ENCODE measurements at places on chromosomes 7 and 10.

DNA sequence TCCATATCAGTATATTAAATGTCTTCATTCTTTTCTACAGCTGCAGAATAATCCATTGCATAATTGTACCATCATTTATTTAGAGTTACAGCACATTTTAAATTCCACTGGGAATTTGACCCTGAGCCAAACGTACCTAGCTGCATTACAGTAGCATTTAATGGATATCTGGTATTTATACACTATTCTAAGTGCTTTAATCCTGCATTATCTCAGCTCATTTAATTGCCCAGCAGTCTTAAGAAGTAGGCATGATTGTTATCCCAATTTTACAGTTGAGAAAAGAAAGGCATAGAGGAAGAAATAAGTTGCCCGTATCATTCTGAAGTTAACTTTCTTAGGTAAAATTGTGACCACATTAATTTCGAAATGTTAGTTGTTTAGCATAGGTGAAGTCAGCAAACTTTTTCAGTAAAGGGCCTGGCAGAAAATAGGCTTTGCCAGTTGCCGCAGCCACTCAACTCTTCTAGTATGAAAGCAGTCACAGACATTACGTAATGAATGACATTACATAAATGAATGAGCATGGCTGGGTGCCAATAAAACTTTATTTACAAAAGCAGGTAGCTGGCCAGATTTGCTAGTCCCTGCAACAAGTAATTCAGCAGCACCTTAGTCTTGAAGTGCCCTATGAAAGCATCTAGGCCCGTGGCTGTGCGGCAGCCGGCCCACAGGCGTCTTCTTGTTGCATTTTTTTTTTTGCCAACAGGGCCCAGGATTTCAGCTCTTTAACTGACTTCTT, 30.0 kb downstream of the GUSB start:
- DNase-seq = no peak

- peak; percentile 55 for DNase-seq
Measured at GRCh38 chr7:129824291-129825208, 128.2 kb downstream of the UBE2H start.

DNA sequence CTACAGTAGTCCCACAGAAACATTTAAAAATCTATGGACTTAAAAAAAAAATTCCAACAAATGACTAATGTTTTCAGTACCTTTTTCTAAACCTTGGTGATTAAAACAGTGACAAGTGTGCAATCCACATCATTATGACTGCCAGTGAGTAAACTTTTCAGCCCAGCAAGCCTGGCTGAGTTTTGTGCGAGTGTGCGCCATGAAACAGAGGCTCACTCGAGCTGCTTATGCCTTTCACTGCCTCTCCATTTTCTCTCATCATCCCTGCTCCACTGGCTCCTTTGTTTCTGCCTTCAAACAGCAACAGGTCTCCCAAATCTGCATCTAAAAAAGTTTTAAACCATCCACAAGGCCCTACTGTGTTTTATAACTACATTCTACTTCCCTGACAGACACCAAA, 105.8 kb downstream of the USP6NL start:
- no peak for DNase-seq

DNA sequence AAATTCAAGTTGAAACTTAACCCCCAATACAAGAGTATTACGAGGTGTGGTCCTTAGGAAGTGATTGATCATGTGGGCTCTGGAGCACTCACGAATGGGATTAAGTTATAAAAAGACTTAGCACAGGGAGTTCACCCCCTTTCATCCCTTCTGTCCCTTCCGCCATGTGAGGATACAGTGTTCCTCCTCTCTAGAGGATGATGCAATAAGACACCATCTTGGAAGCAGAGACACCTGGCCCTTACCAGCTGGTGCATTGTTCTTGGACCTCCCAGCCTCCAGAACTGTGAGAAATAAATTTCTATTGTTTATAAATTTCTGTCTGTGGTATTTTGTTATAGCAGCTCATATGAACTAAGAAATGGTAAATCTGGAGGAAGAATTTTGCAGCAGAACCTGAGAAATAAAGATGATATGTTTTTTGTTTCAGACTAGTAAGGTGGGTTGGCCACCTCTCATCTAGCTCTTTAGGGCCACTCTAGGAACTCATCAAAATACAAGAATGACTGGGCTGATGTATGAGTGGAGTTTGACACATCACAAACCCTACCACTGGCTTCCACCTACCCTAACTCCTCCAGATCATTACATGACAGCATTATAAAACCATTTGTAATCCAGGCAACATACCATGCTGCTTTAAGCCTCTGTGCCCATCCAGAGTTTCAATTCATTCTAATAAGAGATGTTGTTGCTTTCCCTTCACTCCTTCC, 22.4 kb downstream of the SLC26A5 start:
- no peak for DNase-seq

- no peak for DNase-seq
Measured at GRCh38 chr7:139340808-139341057, 404 bp upstream of the FMC1 start.

GRCh38 chr10:24353319-24353718, 144.4 kb downstream of the KIAA1217 start:
- no peak for DNase-seq

GRCh38 chr10:122642726-122643605, 56.7 kb downstream of the C10orf120 start:
- no peak for DNase-seq

GRCh38 chr7:159145490-159145855, 806 bp upstream of the VIPR2 start:
- DNase-seq = no peak

DNA sequence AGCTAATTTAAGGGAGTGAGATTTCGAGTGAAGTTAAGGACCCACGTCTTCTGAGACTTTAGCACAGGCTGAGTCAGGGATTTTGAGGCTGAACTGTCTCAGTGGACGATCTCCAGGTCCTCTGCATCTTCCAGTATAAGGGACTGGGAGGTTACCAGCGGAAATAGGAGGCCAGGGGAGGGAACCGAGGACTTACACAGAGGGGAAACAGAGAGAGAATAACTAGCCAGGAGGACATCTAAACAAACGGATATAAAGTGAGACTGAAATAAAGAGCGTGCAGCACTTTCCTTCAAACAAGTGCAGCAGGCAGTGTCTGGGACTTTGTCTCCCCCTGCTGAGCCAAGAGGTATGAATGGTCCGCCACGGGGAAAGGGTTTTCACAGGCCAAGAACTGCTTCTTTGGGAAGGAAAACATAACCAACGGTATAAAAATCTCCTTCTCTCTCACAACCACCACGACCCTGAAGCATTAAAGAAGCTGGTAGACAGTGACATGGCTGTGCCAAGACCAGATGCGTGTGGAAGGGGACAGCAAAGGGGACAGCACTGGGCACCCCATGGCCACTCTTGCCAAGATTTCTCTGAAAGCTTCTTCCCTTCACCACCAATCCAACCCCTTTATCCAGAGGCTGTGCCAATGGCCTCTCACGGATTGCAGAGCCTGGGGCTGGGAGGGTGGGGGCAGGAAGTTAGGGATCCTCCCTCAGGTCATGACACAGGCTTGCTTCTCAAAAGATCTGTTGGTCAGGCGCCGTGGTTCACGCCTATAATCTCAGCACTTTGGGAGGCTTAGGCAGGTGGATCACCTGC, 72.0 kb downstream of the SLC37A3 start:
- DNase-seq = peak; percentile 25

DNA sequence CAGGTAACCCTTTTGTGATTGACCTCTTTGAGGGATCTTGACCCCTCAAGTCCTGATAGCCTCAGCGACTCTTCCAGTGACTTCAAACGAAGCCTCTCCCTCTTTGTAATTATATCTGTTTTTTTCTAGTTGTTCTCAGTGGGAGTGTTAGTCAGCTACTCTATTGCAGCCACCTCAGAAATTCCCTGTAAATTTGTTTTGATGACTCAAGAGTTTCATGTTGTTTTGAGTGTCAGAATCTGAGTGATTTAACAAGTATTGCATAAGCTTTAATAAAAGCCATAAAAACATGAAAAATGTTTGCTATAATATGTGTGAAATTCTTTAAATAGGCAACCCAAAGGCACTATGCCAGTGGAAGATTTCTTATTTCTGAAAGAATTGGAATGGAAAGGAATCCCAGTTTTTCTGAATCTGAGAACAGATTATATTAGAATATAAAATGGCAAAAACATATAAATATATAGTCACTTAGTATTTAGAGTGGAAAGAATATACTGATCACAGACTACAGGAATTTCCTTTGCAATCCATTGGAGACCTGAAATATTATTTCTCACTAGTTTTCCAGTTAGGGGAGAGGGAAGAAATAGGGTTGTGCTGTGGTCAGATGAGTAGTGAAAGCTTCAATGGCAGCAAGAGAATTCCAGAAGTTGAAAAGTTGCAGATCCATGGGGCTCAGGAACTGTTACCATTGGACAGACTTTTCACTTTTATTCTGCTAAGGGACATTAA, 94.4 kb upstream of the SEMA3C start:
- DNase-seq = no peak

DNA sequence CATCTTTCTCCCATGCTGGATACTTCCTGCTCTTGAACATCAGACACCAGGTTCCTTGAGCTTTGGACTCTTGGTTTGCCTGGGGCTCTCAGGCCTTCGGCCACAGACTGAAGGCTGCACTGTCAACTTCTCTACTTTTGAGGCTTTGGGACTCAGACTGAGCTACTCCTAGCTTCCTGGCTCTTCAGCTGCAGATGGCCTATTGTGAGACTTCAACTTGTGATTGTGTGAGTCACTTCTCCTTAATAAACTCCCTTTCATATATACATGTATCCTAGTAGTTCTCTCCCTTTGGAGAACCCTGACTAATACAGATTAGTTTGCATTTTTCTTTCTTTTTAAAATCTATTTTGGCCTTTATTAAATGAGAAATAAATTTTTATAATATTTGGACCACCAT, 276.2 kb upstream of the SEMA3C start:
- DNase-seq = no peak

DNA sequence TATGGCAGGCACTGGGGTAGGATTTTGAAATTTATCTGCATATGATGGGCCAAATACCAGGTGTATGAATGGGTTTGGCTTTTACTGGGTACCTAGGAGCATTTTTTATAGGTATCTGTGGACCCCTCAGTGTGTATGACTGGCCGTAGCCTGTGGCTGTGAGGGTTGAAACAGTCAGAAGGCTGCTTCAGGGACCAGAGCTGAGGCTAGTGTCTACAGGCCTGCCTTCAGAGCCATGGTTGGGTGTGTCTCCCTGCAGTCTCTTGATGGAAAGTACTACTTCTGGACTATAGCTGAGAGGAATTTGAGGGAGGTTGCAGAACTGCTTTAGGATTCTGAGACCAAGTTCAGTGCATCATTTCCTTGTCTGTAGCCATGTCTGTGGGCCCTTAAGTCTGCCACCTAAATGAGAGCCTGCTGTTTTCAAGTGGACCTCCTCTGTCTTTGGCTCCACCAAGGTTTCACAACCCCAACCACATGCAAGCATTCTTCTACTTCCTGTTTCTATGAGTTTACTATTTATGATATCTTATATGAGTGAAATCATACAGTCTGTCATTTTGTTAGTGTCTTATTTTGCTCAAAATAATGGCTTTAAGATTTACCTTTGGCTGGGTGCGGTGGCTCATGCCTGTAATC, 19.9 kb upstream of the ZNF138 start:
- no peak for DNase-seq

DNA sequence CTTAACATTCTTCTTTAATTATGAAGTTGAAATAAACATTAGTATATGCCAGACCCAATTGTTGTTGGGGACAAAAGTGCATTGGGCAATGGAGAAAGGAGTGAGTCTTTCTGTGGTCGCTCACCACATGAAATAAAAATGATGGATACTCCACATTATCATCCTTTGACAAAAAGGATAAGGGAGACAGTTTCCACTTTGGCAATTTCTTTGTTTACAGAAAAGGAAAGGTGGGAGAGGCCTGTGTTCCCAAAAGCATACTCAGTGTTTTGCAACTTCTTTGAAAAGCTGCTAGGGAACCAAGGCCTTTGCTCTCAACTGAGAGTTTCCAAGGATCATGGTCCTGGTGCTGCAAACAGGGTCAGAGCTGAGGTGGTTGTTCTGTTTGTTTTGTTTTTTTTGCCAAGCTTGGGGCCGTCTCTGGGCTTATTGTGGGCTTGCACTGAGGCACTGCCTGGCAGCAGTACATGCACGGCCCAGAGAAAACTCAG, 341.9 kb downstream of the TNS3 start:
- no peak for DNase-seq

GRCh38 chr7:4753598-4754432, 21.6 kb upstream of the AP5Z1 start:
- DNase-seq = peak; percentile 78

DNA sequence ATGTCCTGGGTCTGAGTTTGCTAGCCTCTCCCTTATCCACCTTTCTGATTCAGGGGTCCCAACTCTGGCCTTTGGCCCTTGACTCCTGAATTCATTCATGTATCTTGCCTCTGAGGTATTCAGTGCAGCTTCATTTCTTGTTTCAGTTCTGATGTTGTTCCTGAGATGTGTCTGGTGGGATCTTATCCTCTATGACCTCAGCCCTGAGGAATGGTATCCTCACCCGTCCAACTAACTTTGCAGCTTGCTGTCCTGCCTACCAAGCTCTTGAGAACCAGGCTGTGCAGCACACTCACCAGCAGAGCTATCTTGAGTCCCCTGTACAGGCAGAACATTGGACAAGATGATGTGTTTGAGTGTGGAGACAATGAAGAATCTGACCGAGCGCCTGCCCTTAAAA, 13.8 kb downstream of the SUFU start:
- no peak for DNase-seq

- no peak for DNase-seq
Measured at GRCh38 chr7:130379532-130379920, 768 bp upstream of the CPA1 start.

- DNase-seq = no peak
Measured at GRCh38 chr10:76559892-76560220, 1077.8 kb downstream of the KCNMA1 start.

GRCh38 chr10:105875050-105875449, 1234.0 kb downstream of the SORCS3 start:
- no peak for DNase-seq

DNA sequence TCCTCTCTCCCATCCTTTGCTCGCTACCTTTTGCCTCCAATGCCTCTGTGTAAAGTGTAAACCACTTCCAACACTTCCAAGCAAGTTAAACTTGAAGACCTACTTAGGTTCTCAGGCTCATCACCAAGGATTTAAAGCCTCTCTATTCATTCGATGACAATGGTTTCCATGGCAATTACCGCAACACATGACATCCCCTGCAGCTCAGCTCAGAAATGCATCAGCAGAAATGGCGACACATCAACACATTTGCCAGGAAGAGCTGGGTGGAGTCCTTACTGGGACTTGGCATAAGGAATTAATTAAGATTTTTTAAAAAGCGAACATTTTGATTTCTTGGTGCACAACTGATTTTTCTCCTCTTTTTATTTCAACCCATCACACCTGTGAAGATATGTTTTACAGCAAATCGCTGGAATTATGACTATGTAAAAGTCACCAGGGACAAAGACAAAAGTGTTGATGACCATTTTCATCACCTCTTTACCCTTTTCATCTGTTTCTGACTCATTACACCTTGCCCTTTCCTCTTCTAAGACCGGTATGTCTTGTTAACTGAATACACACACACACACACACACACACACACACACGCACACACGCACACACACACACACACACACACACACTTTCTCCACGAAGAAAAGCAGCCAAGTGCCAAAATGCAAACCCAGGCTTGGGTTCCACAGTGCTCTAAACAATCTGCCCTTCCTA, 453.4 kb upstream of the CELF2 start:
- no peak for DNase-seq

- no peak for DNase-seq
Measured at GRCh38 chr10:102678842-102679289, 34.6 kb downstream of the TRIM8 start.
